ENCODE measurements at places on chromosomes 13 and 19. TPM values are rescaled to one million over a fixed set of nuclear protein-coding genes. Genes with fewer than 3 reads are reported as not detected.
A peak's percentile ranks its signal among the peaks of the same experiment; 100 is the strongest.

The MEF2B gene
- 0.44 TPM for total RNA-seq

The C1QTNF9 gene
- total RNA-seq = not detected

The EDDM13 gene
- not detected for total RNA-seq

The STRN4 gene
- 43.1 TPM for total RNA-seq

The B3GNT8 gene
- total RNA-seq = 2.3 TPM

The PRKD2 gene
- total RNA-seq = 13.2 TPM

DNA sequence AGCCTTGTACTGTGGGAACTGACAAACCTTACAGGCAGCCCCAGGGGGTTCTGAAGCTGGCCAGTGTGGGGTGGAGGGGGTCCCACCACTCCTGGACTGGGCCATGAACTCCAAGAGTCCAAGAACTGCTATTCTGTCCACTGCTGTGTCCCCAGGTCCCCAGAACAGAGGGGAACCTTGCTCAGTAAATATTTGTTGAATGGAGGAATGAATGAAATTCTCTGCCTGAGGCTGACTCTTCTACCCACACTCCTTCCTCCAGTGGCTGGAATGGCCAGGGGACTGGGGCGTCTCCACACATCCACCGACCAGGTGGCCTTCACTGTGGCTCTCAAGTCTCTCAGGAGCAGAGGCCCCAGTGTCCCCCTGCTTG lies 11.6 kb downstream of the WIZ start:
- DNase-seq = peak; percentile 57

DNA sequence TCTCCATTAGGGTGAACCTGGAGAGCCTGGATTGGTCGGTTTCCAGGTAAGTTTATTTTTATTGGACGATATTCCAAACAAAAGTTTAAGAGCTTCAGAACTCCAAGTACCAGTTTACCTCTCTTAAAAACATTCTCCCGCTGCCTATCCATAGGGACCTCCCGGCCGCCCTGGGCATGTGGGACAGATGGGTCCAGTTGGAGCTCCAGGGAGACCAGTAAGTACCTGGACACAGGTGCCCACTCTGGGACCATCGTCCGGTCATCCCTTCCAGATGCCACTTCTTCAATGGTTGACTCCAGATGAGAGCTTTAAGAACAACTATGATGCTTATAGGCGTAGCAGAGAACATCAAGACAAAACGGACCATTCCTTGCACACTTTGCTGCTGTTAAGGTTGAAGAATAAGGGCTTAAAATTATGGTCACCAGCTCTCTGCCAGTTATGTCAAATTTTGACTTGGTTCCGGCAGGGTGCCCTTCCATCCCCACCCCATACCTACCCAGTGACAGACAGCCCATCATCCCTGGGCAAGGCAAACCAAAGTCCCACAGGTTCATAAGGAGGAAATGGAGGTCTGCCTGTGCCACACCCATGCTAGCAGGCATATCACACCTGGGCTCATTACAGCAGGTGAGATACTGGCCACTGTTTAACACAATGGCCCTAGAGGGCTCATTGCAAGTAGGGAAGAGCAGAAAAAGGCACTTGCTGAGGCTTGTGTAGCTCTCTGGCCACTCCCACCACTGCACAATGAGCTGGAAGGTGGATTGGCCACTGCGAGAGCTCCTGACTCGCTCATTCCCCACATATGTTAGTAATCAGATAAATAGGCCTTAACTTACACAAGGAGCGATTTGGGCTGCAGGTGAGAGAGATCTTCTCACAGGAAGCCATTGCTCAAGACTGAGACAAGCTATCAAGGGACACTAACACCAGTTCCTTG lies 123.6 kb downstream of the COL4A2 start:
- DNase-seq = no peak

GRCh38 chr19:31356587-31357314 lies 7.5 kb upstream of the TSHZ3 start:
- no peak for DNase-seq

DNA sequence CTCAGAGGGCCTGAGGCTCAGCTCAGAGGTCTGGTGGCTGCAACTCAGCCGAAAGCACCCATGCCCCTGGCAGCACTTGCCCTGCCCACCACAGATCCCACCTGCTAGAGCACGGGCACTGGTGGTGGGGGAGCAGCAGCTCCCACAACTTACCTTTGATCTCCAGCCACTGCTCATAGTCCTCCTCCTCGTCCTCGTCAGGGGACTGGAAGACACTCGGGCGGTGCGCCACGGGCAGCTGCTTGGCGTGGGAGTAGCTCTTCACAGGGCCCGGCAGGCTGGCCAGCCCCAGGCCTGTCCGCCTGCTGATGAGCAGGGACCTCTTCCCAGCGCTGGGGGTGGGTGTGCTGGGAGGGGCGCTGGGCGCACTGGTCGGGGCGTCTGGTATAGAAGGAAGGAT lies 14.6 kb downstream of the SUGP1 start:
- no peak for DNase-seq

- no peak for DNase-seq
Observed at GRCh38 chr19:40690050-40690692, at the start of gene NUMBL. TSS of gene NUMBL (minus strand) at chr19:40690651. CDS start at chr19:40690483, 168 bp downstream.

GRCh38 chr13:21008026-21008425 lies 53.4 kb downstream of the LATS2 start:
- no peak for DNase-seq

DNA sequence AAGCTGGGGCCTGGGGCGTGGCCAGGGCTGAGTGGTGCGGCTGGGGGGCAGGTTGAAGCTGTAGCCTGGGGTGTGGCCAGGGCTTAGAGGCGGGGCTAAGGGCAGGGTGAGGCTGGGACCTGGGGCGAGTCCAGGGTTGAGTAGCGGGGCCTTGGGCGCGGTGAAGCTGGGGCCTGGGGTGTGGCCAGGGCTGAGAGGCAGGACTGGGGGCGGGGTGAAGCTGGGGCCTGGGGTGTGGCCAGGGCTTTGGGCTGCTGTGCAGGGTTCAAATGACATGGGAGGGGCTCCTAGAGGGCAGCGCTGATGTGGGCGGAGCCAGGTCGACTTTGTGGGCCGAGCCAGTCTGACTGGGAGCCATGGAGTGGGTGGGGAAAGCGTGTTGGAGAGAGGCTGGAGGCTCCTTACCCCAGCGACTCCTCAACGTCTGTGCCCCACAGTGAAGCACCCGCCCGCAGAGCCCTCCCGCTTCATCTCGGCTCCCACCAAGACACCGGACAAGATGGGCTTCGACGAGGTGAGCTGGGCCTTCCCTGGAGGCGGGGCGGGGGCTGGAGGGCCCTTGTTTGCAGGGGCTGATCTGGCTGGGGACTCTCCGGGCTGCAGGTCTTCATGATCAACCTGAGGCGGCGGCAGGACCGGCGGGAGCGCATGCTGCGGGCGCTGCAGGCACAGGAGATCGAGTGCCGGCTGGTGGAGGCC lies 21.5 kb downstream of the COLGALT1 start:
- DNase-seq = no peak

- no peak for DNase-seq
Observed at GRCh38 chr19:56769650-56770049, 70.9 kb downstream of the PEG3 start.
